ENCODE measurements at places on chromosomes 16 and 17. TPM values are rescaled to one million over a fixed set of nuclear protein-coding genes. Genes with fewer than 3 reads are reported as not detected.
A peak's percentile ranks its signal among the peaks of the same experiment; 100 is the strongest.

SLFN12L gene
- not detected for total RNA-seq

GRCh38 chr16:19783363-19784182, 65.5 kb downstream of the IQCK start:
- DNase-seq: no peak

ALDH3A1 gene
- 0.64 TPM for total RNA-seq

MILR1 gene
- not detected for total RNA-seq

DNA sequence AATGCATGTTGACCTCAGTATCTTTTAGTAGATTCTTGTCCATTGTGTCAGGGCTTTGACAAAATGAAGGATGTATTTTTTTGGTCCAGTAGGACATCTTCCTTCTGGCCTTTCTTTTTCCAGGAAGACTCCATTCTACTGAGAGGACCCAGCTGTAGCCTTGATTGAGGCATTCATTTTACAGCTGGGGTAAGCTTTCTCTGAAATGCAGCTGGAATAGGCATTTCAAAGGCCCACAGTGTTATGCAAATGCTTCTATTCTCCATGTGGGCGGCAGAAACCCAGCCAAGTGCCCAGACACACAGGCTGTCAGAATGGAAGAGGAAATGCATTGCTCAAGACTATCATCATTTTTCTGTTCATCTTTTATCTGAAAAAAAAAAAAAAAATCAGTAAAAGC, 629.0 kb upstream of the CDH8 start:
- DNase-seq: peak; percentile 3

ZSCAN10 gene
- total RNA-seq: not detected

CCL4 gene
- not detected for total RNA-seq

GRCh38 chr17:62658136-62658920, 30.9 kb downstream of the MRC2 start:
- no peak for DNase-seq

CHST4 gene
- not detected for total RNA-seq

CA7 gene
- total RNA-seq: not detected

GRCh38 chr16:64182985-64183384, 938.9 kb downstream of the CDH11 start:
- DNase-seq: no peak

DNA sequence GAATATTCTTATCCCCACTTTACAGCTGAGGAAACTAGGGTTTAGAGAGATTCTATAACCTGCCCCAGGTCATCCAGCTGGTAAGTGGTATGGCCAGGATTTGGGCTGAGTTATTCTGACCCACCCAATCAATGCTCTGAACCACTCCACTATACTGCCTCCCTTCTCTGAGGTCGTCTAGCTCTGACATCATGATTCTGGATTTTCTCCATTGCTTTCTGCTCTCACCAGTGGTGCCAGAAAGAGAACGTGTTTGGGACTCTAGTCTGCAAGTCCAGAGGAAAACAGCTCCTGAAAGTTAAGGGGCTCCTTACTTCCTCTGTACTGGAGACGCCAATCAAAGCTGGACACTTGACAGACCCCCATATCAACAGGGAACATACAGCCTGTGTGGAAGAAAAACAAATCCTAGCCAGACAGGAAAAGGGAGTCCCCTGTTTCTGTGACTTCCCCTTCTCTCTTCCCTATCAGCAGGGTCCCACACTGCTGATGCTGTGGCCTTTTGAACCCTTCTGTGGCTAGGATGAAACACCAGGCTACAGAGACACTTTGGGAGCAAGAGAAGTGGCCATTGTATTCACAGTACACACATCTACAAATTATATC, 6.0 kb upstream of the EZH1 start:
- DNase-seq: no peak

- DNase-seq: no peak
Measured at GRCh38 chr16:66701026-66701425, 4.5 kb upstream of the CMTM4 start.

KRTAP3-2 gene
- not detected for total RNA-seq

DNA sequence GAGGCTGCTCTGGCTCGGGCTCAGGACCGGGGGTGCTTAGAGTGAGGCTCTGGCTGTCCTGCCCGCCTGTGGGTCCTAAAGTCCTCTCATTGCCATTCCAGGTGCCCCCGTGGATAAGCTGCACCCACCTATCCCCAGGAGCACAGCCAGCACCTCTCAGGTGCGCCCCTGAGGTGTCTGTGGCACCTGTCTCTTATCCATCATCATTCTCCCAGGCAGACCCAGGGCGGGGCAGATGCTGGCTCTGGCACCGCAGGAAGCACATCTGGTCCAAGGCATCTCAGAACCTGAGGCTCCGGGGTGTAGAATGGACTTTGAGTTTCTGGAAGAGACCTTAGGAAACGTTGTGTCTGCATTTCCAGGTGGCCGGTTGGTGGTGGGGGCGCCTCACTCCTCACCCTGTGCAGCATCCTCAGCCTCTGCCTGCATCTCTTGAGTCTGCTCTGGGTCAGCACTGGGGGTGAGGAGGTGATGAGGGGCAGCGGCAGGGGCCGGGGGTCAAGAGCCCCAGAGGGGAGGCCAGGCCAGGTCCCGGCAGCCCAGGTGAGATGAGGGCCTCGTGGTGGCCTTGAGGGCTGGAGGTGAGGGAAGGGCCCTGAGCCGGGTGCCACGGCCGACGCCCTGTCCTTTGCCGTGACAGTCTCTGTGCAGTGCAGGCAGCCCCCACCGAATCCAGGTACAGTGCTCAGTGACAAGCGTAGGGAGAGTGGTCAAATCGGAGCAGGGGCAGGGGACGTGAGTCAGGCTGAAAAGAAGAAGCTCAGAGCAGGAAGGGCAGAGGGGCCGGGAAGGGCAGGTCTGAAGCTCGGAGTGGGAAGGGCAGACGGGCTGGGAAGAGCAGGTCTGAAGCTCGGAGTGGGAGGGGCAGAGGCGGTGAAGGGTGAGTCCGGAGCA, 173.5 kb downstream of the NPIPB11 start:
- no peak for DNase-seq

EVPLL gene
- not detected for total RNA-seq

SNX20 gene
- total RNA-seq: not detected

DNA sequence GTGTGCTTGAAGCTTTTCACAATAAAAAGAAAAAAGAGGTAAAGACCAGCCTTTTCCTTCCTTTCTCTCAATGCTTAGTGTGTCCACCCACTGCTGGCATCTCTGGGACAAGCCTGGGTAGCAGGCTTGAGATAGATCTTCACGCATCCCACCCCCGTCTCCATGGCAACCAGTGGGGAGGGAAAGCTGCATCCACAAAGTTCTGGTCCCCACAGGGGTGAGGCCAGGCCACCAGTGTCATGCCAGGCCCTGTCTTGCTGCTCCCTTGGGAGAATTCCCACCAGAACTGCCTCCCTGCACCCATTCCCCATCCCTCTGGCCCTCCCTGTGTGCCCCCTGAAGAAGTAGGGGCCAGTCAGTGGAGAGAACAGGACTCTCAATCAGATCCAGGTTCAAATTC, 259.9 kb downstream of the MRTFB start:
- DNase-seq: no peak

- DNase-seq: no peak
Measured at GRCh38 chr17:9818760-9819159, 3.1 kb downstream of the GSG1L2 start.

- DNase-seq: no peak
Measured at GRCh38 chr17:16442594-16443510, 27.5 kb downstream of the TRPV2 start.

- no peak for DNase-seq
Measured at GRCh38 chr16:48157794-48158193, 2.0 kb upstream of the ABCC12 start.

COL1A1 gene
- 14.8 TPM for total RNA-seq
